Ovary (tissue), 10 donors: ENCODE measurements at places on chromosomes 11 and 22. TPM values are rescaled to one million over a fixed set of nuclear protein-coding genes. Genes with fewer than 3 reads are reported as not detected.

Gene OR52B6
- polyA plus RNA-seq, result not detected

Gene PKNOX2
- 10.6 TPM for polyA plus RNA-seq

Gene MS4A15
- 0.15 TPM for polyA plus RNA-seq

Gene TRIM66
- 6.7 TPM for polyA plus RNA-seq

Gene ARVCF
- polyA plus RNA-seq, result 0.42 TPM

Gene TP53I11
- 20.3 TPM for polyA plus RNA-seq

Gene SERHL2
- polyA plus RNA-seq, result 22.5 TPM

Gene MN1
- 7.7 TPM for polyA plus RNA-seq

Gene RHOD
- 5.5 TPM for polyA plus RNA-seq

Gene ACR
- 0.33 TPM for polyA plus RNA-seq

Gene KREMEN1
- polyA plus RNA-seq, result 32.6 TPM

Gene RASD2
- 0.75 TPM for polyA plus RNA-seq

Gene SUSD2
- polyA plus RNA-seq, result 1.7 TPM

Gene ADAMTS15
- 1.2 TPM for polyA plus RNA-seq

Gene YPEL1
- 10.2 TPM for polyA plus RNA-seq

Gene OR5A1
- polyA plus RNA-seq, result not detected

Gene PAMR1
- polyA plus RNA-seq, result 25.8 TPM

Gene DMC1
- 0.82 TPM for polyA plus RNA-seq

Gene GTF2H1
- polyA plus RNA-seq, result 23.9 TPM

Gene MUC2
- 0.02 TPM for polyA plus RNA-seq

Gene CCDC81
- 2.0 TPM for polyA plus RNA-seq

Gene DEUP1
- 0.27 TPM for polyA plus RNA-seq
